Heart left ventricle (tissue), 16 donors: ENCODE measurements at places on chromosomes 7 and 10. TPM values are rescaled to one million over a fixed set of nuclear protein-coding genes. Genes with fewer than 3 reads are reported as not detected.

- H3K4me3 ChIP-seq = no peak overlapping the region
- H3K4me1 ChIP-seq = no peaks in the 10 kb centered on the region
- no peak for DNase-seq
- no peaks in the 10 kb centered on the region for H3K27me3 ChIP-seq
- H3K36me3 ChIP-seq = no peaks in the 10 kb centered on the region
These were observed 126.7 kb upstream of the WNT16 start for GRCh38 chr7:121202125-121202524.

DNA sequence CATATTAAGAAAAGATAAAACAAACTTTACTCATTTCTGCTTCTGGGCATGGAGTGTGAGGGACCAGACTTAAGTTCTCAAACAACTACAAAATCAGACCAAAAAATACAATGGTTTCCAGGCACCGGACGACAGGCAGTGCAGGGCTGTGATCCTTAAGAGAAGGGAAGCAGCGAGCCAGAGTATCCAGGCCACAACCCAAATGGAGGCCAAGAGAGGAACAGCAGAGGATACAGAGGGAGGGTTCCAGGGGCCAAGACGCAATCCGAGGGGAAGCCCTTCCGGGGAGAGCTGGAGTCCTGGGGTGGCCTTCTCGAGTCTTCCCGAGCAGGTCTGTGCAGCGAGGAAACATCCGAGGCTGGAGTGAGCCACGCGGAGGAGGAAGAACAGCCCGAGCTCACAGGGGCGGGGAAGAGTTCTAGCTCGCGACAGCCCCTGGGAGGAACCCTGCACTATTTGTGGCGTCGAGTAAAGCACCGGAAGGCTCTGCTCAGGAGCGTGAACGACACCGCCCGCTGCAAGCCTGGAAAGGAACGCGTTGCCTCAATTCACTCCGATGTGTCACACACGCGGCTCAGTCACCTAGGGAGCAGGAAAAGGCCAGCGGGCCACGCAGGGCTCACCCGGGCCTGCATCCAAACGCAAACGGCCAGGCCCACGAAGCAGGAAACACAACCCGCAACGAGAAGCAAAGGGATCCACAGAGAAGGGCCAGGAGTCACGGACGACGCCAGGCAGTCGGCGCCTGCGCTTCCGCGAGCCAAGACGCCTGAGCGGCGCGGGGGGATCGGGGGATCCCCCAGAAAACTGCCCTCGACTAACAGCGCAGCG, 933 bp upstream of the RNF32 start:
- H3K27ac ChIP-seq = peak overlapping the region; percentile 62
- H3K4me3 ChIP-seq = peak overlapping the region; percentile 78
- no peaks in the 10 kb centered on the region for H3K27me3 ChIP-seq
- H3K4me1 ChIP-seq = peaks cover 3% of the 10 kb centered on the region
- H3K36me3 ChIP-seq = no peaks in the 10 kb centered on the region
- DNase-seq = no peak

DNA sequence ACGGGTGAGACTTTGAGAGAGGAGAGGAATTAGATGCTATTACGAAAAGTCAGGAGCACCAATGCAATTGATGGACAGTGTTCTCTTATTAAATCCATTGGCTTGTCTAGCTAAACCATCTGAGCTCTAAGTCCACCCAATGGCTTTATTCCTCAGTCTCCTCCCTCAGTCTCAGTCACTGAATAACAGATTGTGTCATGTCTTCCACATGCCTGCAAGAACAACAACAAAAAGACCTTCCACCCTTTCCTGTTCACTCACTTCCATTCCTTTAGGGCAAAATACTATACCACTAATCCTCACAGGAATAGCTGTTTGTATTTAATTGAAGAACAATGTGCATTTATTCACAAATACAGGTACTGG, 154.8 kb upstream of the LAMB4 start:
- H3K4me1 ChIP-seq = no peaks in the 10 kb centered on the region
- H3K4me3 ChIP-seq = no peak overlapping the region
- H3K27ac ChIP-seq = no peak overlapping the region
- no peaks in the 10 kb centered on the region for H3K27me3 ChIP-seq
- no peak for DNase-seq

DNA sequence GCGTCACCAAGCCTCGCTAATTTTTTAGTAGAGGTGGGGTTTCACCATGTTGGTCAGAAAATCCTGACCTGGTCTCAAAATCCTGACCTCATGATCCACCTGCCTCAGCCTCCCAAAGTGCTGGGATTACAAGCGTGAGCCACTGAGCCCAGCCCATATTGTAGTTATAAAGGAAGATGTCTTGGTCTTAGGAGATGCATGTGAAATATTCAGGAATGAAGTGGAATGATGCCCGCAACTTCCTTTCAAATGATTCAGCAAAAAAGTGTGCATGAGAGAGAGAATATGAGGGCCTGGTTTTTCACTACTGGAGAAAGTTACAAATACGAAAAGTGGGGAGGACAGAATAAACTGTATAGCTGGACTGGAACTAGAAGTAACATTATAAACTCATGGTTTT, 15.9 kb downstream of the TMEM209 start:
- no peaks in the 10 kb centered on the region for H3K27me3 ChIP-seq
- no peak for DNase-seq
- no peak overlapping the region for H3K27ac ChIP-seq
- H3K4me3 ChIP-seq = no peak overlapping the region
- peaks cover 71% of the 10 kb centered on the region for H3K36me3 ChIP-seq
- no peaks in the 10 kb centered on the region for H3K4me1 ChIP-seq

DNA sequence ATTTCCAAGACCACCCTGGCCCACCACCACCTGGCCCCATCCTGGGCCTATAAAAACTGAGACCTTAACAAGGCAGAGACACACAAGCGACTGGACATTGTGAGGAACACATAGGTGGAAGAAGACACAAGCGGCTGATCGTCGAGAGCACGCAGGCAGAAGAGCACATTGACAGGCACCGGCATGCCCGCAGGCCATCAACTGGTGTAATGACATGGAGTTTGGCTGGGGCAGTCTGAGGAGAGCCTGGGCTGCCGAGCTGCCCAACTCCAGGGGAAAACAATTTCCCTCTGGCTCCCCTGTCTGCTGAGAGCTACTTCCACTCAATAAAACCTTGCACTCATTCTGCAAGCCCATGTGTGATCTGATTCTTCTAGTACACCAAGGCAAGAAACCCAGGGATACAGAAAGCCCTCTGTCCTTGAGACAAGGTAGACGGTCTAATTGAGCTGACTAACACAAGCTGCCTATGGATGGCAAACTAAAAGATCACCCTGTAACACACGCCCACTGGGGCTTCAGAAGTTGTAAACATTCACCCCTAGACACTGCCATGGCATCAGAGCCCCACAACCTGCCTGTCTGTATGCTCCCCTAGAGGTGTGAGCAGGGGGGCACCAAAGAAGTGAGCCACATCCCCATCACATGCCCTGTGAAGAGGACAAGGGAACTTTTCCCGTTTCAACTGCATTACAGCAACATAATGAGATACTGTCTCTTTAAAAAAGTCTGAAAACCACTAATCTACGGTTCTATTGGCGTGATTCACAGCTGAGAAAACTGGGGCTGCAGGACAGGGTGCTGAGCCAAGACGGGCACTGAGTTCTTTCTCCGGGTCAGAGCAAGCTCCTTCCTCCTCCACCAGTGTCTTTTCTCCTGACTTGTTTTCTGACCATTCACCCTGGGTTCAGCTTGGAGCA, 18.5 kb upstream of the TNS3 start:
- no peaks in the 10 kb centered on the region for H3K36me3 ChIP-seq
- no peak overlapping the region for H3K4me3 ChIP-seq
- peaks cover 28% of the 10 kb centered on the region for H3K4me1 ChIP-seq
- H3K27me3 ChIP-seq = no peaks in the 10 kb centered on the region
- no peak overlapping the region for H3K27ac ChIP-seq

GRCh38 chr7:157434231-157434630, 97.4 kb downstream of the DNAJB6 start:
- no peak for DNase-seq
- H3K36me3 ChIP-seq = no peaks in the 10 kb centered on the region
- H3K4me1 ChIP-seq = peaks cover 4% of the 10 kb centered on the region
- no peak overlapping the region for H3K4me3 ChIP-seq

GRCh38 chr10:93915598-93915997, 21.8 kb downstream of the SLC35G1 start:
- H3K4me1 ChIP-seq = peaks cover 13% of the 10 kb centered on the region
- H3K27me3 ChIP-seq = no peaks in the 10 kb centered on the region
- no peak overlapping the region for H3K27ac ChIP-seq
- H3K36me3 ChIP-seq = no peaks in the 10 kb centered on the region

GRCh38 chr7:142571581-142571980, 177.7 kb upstream of the PRSS1 start:
- peaks cover 14% of the 10 kb centered on the region for H3K27me3 ChIP-seq
- no peak for DNase-seq
- no peaks in the 10 kb centered on the region for H3K36me3 ChIP-seq
- no peak overlapping the region for H3K4me3 ChIP-seq
- H3K4me1 ChIP-seq = no peaks in the 10 kb centered on the region
- H3K27ac ChIP-seq = no peak overlapping the region

GRCh38 chr7:139897422-139898090, 68.5 kb downstream of the TBXAS1 start:
- H3K27ac ChIP-seq = no peak overlapping the region
- no peaks in the 10 kb centered on the region for H3K4me1 ChIP-seq
- no peak overlapping the region for H3K4me3 ChIP-seq
- DNase-seq = no peak
- no peaks in the 10 kb centered on the region for H3K36me3 ChIP-seq
- no peaks in the 10 kb centered on the region for H3K27me3 ChIP-seq

- DNase-seq = peak; percentile 83
- H3K4me1 ChIP-seq = peaks cover 12% of the 10 kb centered on the region
- no peaks in the 10 kb centered on the region for H3K27me3 ChIP-seq
These were observed 1.2 kb upstream of the ATP6V0E2 start for GRCh38 chr7:149872419-149873073.

- no peak for DNase-seq
- no peak overlapping the region for H3K4me3 ChIP-seq
- H3K36me3 ChIP-seq = no peaks in the 10 kb centered on the region
These were observed 33.0 kb upstream of the SLC25A13 start for GRCh38 chr7:96354881-96355280.

GRCh38 chr7:87370660-87371180, 25.3 kb downstream of the CROT start:
- DNase-seq = no peak
- H3K4me1 ChIP-seq = no peaks in the 10 kb centered on the region
- no peak overlapping the region for H3K4me3 ChIP-seq
- no peak overlapping the region for H3K27ac ChIP-seq

- H3K4me1 ChIP-seq = no peaks in the 10 kb centered on the region
- H3K4me3 ChIP-seq = no peak overlapping the region
- no peak overlapping the region for H3K27ac ChIP-seq
- H3K27me3 ChIP-seq = peaks cover 17% of the 10 kb centered on the region
These were observed 888 bp downstream of the SLC18A2 start for GRCh38 chr10:117241541-117242462.

Gene ITGB8
- 0.64 TPM for polyA plus RNA-seq

Gene CDK6
- 7.5 TPM for polyA plus RNA-seq
